ENCODE measurements at places on chromosomes 3 and 15. TPM values are rescaled to one million over a fixed set of nuclear protein-coding genes. Genes with fewer than 3 reads are reported as not detected.

SPATA12 gene
- total RNA-seq: not detected

DNA sequence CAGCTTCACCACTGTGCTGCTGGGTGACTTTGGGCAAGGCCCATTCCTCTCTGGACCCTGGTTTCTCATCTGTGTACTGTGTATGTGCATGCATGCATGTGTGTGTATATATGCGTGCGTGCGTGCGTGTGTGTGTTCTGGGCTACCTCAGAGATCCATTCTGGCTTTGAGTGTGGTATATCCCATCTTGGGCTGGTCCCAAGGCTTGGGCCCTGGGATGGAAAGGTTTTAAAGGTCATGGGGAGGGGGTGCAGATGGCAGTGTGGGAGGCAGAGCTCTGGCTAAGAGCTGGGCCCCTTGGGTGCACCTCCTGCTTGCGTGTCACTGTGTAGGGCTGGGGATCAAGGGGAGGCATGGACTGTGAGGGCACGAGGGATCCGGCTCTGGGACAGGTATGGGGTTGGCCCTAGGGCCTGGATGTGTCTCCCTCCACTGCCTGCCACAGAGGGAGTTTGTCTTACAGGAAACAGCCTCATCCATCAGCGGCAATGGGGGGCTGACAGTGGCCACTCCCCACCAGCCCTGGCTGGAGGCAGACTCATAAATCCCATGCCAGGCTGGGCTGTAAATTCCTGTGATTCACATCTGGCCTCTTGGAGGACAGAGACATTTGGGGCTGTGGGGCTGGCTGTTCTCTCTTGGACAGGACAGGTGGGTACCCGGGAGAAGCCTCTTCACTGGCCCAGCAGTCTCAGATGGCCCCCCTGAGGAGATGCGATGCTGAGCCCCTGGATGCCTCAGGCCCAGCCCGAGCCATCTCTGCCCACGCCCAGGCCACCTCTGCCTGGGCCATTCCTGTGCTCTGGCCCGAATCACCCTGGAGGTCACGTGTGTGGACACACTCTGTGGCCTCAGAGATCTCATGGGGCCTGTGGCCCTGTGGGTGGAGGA lies 21.4 kb upstream of the CSPG4 start:
- DNase-seq: no peak

GRCh38 chr3:31918179-31919150 lies 62.6 kb downstream of the OSBPL10 start:
- no peak for DNase-seq

GRCh38 chr3:72128921-72129320 lies 344.0 kb upstream of the PROK2 start:
- DNase-seq: no peak

FAM81A gene
- total RNA-seq: 2.4 TPM

GRCh38 chr3:58215317-58216025 lies 4.7 kb upstream of the DNASE1L3 start:
- DNase-seq: no peak

SERINC4 gene
- total RNA-seq: not detected

Data from lung (tissue), 17 donors.